ENCODE measurements at places on chromosomes 4 and X.

- no peak for DNase-seq
Measured at GRCh38 chrX:11261260-11261659, 32.0 kb upstream of the AMELX start.

- no peak for DNase-seq
Measured at GRCh38 chr4:177680308-177680707, 238.1 kb upstream of the AGA start.

- no peak for DNase-seq
Measured at GRCh38 chr4:116099596-116099995, 985.8 kb downstream of the TRAM1L1 start.

- no peak for DNase-seq
Measured at GRCh38 chr4:85491527-85491926, 16.6 kb downstream of the ARHGAP24 start.

- no peak for DNase-seq
Measured at GRCh38 chr4:174037049-174037448, 246.4 kb downstream of the FBXO8 start.

DNA sequence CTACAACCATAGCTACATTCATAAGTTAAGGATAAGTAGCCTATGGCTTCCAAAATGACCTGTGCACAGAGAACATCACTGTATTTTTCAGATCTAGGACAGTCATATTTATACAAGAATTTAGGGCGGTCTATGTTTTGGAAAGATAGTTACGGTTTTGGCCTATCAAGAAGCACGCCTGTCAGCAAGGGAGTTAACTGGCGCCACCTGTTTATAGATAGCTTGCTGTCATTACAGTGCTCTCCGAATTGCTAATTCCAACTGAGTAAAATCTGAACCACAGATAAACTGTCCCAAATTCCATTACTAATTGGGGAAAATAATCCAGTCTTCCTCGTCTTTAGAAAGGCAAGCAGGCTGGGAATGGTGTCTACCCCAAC, 646 bp downstream of the ABCB7 start:
- DNase-seq = no peak

DNA sequence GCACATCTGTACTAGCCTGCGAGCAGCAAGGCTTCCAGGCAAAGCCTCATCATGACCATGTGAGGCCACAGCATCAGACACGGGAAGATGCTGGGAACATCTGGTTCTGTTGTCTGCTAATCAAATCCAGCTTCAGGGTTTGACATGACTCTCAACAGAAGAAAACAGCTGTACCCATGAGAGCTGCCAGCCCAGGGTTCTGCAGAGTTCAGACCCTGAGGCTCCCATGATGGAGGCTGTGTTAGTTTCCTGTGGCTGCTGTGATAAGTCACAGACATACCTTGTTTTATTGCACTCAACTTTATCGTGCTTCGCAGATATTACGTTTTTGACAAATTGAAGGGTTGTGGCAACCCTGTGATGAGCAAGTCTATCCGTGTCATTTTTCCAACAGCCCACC, 37.5 kb downstream of the JAKMIP1 start:
- no peak for DNase-seq

DNA sequence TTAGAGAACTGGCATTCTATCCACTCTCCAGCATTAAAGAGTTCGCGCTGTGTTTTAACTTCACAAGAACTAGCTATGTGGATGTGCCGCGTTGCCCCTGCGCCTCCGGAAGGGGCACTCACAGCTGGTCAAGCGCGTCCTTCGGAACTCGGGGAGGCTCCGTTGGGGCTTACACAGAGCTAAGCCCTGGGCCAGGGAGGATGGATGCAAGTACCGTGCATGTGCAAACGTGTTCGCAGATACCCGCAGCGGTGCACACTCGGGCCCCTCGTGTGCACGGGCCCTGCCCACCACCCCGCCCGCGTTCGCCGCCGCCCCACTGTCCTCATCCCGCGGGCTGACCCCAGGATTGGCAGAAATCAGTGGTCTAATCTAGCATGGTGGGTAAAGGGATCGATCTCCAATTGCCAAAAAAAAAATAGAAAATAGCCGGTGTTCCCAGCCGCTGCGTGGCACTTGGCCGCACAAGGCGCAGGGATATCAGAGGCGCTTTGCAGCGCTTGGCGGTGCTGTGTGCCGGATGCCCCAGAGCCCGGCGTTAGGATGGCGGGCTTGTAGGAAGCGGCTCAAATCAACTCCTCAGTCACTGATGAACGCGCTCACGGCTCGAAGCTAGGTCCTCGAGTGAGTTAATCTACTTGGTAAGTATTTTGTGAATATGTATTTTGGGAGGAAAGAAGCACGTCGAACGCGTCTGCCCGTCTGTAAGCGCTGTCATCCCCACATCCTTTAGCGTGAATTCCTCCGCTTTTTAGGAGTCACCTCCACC, 989 bp upstream of the PCDH10 start:
- peak; percentile 76 for DNase-seq

- no peak for DNase-seq
Measured at GRCh38 chrX:12441381-12442128, 303.3 kb downstream of the FRMPD4 start.

DNA sequence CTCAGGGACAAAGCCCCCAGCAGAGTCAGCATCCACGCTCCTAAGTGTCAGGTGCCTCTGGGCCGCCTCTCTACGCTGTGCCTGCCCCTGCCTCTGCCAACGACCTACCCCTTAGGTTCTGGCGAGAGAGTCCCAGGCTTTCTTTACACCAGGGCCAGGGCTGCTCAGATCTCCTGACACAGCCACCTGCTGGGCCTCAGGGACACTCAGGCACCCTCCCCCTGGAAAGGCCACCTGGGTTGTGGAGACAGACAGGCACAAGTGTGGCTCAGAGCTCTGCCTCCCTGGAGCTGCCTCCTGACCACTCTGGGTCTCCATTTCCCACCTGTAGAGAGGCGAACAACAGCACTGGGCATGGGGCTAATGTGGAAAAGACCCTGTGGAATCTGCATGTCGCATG, 90.0 kb upstream of the ADRA2C start:
- no peak for DNase-seq

DNA sequence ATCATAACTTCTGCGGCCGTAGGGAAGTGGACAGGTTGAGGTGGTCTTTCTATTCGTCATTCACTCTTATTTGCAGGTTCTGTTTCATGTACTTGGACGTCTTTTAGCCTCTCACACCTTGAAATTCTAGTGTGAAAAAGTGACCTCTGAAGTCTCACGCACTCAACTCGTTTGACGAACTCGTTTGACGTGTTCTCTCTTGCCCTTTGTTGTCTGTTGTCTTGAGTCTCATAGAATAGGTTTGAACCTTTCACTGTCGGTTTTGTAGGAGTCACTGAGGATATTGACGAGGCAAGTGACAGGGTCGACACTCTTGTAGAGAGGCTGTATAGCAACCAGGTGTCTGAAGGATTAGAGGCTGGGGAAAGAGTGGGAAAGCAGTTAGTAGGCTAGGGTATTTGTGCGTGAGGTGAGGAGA, 1.1 kb upstream of the PGRMC2 start:
- no peak for DNase-seq

DNA sequence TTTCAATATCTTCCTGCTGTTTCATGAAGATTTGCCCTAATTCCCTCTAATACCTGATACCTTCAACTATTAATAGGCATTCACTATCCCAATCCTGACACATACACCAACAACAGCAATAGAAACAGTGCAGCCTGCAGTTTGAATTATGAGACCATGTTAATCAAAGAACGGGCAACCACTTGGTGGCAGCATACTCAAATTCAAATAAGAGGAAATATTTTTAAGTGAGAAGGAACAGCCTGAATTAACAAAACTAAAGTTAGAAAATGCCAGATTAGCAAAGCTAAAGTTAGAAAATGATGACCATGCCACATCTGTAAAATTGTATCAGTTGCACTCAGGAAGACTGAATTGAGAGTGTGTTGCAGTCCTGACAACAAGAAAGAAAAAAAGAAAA, 204.9 kb downstream of the SMARCA1 start:
- DNase-seq = no peak

DNA sequence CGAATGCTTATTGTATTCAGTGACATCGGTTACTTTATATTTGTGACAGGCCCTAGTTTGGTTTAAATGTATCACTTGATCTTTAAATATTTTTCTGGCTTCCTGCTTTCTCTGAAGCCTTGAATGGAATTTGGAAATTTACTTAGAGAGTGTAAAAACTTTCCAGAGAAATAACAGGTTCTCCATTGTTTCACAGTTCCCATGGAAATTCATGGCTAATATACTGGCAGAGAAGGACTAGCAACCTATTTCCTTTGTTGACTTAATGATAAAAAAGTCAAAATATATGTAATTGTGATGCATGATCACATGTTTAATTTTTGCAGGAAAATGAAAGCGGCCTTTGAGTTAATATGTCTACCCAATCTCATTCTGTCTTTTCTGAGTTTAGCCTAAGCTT, 13.2 kb downstream of the NEIL3 start:
- no peak for DNase-seq

DNA sequence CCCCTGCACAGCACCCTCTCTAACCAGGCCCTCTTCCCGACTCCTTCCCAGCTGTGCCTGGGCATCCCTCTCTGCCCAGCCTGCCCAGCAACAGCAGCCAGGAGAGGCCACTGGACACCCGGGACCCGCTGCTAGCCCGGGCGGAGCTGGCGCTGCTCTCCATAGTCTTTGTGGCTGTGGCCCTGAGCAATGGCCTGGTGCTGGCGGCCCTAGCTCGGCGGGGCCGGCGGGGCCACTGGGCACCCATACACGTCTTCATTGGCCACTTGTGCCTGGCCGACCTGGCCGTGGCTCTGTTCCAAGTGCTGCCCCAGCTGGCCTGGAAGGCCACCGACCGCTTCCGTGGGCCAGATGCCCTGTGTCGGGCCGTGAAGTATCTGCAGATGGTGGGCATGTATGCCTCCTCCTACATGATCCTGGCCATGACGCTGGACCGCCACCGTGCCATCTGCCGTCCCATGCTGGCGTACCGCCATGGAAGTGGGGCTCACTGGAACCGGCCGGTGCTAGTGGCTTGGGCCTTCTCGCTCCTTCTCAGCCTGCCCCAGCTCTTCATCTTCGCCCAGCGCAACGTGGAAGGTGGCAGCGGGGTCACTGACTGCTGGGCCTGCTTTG, 1.1 kb downstream of the AVPR2 start:
- DNase-seq = no peak

DNA sequence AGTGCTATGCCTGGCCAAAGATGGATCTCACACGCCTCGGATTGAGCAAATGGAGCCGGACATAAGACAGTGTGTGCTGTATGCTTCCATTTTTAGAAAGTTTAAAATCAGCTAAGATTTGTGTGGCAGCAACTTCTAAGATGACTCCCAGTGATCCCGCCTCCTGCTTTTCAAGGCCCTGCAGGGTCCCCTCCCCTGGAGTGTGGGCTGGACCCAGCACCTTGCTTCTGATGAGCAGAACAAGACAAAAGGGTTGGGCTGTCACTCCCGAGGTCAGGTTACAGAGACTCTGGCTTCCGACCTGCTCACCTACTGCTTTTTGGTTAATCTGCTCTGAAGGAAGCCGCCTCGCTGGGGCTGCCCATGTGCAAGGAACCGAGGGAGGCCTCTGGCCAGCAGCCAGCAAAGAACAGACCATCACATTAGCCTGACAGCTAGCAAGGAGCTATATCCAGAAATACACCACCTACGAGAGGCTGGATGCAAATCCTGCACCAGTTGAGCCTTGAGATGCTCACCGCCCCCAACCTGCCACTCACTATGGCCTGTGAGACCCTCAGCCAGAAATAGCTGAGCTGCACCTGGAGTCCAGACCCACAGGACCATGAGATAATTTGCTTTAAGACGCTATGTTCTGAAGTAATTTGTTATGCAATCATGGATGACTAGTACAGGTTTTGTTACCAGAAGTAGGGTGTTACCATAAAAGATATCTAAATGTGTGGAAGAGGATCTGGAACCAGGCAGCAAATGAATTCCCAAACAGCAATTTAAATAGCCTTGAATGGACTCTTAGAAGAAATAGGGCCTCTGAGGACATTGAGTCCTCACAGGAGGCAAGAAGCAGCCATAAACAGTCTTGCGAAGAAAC, 47.6 kb downstream of the CRMP1 start:
- no peak for DNase-seq

DNA sequence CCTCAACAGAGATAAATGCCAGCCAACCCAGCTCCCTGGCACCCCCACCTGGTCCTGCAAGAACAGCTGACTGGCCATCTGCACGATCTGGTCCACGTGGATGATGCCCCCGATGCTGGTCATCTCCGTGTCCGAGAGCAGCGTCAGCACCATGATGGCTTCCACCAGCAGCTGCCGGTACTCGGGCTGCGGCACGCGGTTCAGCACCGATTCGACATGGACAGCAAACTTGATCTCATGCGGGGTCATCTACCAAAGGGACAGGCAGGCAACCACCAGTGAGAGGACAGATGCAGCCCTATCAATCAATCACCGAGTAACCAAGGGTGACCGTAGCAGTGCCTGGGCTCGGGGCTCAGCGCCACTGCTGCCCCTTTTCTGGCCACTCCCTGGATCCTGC, 89.8 kb downstream of the PHKA2 start:
- DNase-seq = no peak

GRCh38 chrX:66030505-66031317, 9.2 kb downstream of the VSIG4 start:
- no peak for DNase-seq

GRCh38 chr4:150152766-150153165, 74.5 kb downstream of the DCLK2 start:
- no peak for DNase-seq

GRCh38 chrX:43450355-43450754, 205.7 kb upstream of the MAOA start:
- DNase-seq = no peak

GRCh38 chrX:37640142-37640541, 45.4 kb upstream of the XK start:
- no peak for DNase-seq

Data from ecto neural progenitor cell (in vitro differentiated cells).